NCI-H1092 (cell line): ENCODE measurements at places on chromosomes 2 and 18.

GRCh38 chr2:121155502-121156056, 129.4 kb downstream of the TFCP2L1 start:
- peak; percentile 2 for DNase-seq

- no peak for DNase-seq
Measured at GRCh38 chr18:76466410-76466991, 28.5 kb downstream of the ZNF516 start.

- no peak for DNase-seq
Measured at GRCh38 chr2:110173523-110173922, 31.3 kb downstream of the NPHP1 start.

DNA sequence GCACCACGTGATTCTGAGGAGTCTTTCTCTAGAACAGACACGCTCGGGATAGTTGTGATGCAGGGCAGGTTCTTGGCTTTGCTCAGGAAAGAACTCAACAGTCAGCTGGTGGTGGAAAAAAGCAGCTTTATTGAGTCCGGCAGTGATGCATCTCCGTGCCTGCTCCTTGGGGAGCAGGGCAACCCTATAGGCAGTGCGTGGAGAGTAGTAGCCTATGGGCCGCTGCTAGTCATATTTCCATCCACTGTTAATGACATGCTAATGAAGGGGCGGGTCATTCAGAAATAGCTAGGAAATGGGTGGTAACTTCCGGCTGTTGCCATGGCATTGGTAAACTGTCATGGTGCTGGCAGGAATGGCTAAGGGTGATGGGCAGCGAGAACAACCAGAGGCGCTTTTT, 11.6 kb upstream of the ACKR3 start:
- DNase-seq: no peak

- DNase-seq: no peak
Measured at GRCh38 chr2:2860589-2861300, 516.9 kb downstream of the EIPR1 start.

GRCh38 chr2:233085037-233085838, 25.1 kb downstream of the INPP5D start:
- DNase-seq: no peak
